ENCODE measurements at places on chromosomes 12 and 14. TPM values are rescaled to one million over a fixed set of nuclear protein-coding genes. Genes with fewer than 3 reads are reported as not detected.

DNA sequence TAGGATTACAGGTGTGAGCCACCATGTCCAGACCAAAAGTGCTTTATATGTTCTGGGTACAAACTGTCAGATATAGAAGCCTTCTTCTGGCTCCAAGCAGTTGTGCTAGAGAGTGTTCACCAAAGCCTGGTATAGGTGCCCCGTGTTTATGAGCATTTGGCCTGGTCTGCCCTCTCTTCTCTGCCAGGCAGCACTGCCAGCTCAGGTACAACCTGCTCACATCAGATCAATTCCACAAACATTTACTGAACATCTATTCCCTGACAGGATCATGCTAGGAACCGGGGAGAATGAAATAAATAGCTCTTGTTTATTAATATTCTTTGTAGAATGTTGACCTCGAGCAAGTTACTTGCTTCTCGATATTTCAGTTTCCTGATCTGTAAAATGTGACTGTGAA lies 20.0 kb upstream of the SOCS2 start:
- DNase-seq, result no peak

DNA sequence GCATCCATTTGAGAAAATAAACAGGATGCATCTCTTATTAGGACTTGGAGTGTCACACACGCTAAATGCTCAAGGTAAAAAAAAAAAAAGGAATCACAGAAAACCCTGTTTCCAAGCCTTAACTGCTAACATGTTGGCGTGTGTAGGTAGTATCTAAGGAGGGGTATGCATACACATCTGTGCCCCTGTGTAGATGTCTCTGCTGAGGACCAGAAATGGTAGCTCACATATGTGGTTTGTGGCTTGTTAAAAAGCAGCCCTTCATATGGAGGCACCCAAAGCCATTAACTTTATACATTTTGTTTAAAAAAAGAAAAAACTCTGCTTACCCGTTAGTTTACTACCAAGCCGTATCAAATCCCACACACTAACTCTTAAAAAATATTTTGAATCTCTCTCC lies 314.1 kb downstream of the SNAPC1 start:
- no peak for DNase-seq

GRCh38 chr12:2076196-2076570 lies 23.4 kb downstream of the CACNA1C start:
- DNase-seq, result no peak

DNA sequence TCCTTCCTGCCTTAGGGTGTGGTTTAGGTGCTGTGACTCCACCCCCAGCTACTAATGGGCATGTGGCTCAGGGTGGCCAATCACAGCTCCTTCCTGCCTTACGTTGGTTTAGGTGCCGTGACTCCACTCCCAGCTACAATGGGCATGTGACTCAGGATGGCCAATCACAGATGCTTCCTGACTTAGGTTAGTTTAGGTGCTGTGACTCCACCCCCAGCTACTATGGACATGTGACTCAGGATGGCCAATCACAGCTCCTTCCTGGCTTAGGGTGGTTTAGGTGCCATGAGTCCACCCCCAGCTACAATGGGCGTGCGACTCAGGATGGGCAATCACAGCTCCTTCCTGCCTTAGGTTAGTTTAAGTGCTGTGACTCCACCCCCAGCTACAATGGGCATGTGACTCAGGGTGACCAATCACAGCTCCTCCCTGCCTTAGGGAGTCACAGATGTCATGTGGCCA lies 163.9 kb downstream of the TBX5 start:
- no peak for DNase-seq

DNA sequence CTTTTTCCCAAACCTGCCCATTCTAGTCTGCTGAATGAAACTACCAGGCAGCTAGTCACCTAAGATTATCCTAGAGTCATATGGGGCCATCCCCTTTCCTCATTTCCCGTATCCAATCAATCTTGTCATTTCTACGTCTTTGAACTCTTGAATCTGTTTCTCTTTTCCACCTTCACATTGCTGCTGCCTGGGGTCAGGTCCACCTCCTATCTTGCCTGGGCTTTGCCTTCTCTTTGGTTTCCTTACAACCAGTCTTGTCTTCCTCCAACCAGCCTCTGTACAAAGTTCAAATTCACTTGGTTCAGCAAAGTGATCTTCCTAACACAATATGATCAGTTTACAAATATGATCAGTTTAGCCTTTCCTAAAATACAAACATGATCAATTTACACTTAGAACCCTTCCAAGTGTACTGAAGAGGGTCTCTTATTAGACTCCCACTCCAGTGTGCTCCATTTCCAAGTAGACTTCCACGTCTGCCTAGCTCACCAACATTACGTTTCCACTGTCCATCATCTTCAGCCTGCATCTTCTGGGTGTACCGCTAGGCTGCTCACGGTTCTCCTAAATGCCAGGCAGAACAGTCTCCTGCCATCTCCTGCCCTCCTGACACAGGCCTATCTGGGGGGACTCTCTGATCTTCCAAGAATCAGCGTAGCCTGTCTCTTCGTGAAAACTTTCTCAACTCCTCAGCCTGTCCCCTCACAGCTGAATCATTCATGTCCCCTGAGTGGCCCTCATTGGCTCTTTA lies 4.1 kb upstream of the ACVR1B start:
- DNase-seq, result no peak

DNA sequence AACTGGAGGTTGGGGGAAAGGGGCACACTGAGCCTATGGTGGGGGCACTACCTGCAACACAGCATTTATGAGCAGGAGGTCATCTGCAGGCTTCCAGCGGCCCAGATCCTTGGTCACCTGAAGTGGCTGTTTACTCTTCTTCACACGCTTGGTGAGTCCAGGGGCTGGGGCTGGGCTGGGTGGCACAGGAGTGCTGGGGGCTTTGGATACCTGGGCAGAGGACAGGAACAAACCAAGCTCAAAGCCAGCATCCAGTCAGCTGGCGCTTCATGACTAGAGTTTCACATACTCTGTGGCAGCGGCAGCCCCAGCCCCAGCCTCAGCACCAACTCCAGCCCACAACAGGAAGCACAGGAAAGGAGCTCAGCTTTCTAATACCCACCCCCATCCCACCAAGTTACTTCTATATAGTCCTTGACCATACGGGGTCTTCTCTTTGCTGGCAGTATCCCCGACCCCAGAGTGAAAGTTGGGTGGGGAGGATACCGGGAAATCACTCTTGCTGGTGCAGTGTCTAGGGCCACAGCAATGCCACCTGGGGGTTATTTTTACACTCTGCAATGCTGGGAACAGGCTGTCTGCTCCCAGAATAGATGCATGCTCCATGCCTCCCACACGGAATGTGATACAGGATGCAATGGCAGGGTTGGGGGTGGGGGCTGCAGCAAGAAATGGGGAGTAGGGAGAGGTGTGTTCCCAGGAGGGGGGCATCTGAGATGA lies 3.1 kb downstream of the MCRS1 start:
- DNase-seq, result no peak

GRCh38 chr12:175250-175649 lies 38.7 kb downstream of the SLC6A12 start:
- DNase-seq, result no peak

- DNase-seq, result peak; percentile 85
These were observed 3.5 kb downstream of the PTPN21 start for GRCh38 chr14:88551094-88551870.

DNA sequence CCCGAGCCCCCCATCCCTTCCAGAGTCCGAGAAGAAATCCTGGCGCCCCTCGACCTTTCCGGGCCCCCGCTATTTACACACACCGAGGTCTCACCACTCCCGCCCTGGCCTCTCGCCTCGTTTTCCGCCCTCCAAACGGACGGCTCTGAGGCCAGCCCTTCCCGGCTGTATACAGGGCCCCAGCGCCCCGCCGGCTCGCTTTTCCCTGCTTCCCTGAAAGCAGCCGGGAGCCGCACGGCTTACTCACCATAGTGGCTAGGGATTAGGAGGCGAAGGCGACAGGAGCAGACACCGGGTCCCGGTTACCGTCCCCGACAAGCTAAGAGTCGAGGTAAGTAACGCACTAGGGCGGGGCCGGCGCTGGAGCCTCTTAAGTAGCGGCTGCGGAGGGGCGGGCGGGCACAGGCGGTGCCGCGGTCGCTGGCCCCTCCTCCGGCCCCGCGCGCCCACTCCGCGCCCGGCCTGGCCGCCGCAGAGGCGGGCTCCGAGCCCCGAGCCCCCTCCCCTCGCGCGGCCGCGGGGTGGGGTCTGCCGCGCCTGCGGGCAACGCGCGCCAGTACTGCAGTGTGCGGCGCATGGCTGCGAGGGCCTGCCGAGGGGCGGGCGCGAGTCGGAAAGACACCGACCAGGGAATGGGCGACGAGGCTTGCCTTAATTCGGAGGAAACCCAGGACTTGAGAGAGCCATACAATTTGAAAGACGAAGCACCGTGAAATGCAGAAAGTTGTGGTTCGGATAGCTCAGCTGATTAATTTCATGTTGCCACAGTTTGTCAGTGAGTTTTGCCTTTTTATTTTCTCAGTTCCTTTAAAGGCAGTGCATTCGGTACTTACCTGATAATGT lies at the start of gene TUBA1B:
TUBA1B (minus strand) TSS at position 345 of the 843 bp plus-strand sequence; CDS start at position 250, 95 bp downstream.
- DNase-seq, result peak; percentile 96

Gene ERBB3
- total RNA-seq, result 128 TPM

Gene CD163L1
- total RNA-seq, result 0.84 TPM

Gene GPR162
- 1.2 TPM for total RNA-seq

Gene RPGRIP1
- total RNA-seq, result not detected

Gene BICD1
- total RNA-seq, result 16.7 TPM

Gene CALCOCO1
- total RNA-seq, result 71.3 TPM

All from hepatocyte (in vitro differentiated cells).